ENCODE measurements at places on chromosomes 4 and X. TPM values are rescaled to one million over a fixed set of nuclear protein-coding genes. Genes with fewer than 3 reads are reported as not detected.

- no peak overlapping the region for H3K27ac ChIP-seq
- H3K27me3 ChIP-seq: peaks cover 17% of the 10 kb centered on the region
- no peaks in the 10 kb centered on the region for H3K4me1 ChIP-seq
- H3K4me3 ChIP-seq: no peak overlapping the region
Observed at GRCh38 chr4:83772685-83773084, 236.8 kb downstream of the GPAT3 start.

GRCh38 chr4:148618856-148619255 is 176.6 kb upstream of the NR3C2 start:
- H3K4me3 ChIP-seq: no peak overlapping the region
- no peaks in the 10 kb centered on the region for H3K36me3 ChIP-seq
- H3K4me1 ChIP-seq: no peaks in the 10 kb centered on the region

DNA sequence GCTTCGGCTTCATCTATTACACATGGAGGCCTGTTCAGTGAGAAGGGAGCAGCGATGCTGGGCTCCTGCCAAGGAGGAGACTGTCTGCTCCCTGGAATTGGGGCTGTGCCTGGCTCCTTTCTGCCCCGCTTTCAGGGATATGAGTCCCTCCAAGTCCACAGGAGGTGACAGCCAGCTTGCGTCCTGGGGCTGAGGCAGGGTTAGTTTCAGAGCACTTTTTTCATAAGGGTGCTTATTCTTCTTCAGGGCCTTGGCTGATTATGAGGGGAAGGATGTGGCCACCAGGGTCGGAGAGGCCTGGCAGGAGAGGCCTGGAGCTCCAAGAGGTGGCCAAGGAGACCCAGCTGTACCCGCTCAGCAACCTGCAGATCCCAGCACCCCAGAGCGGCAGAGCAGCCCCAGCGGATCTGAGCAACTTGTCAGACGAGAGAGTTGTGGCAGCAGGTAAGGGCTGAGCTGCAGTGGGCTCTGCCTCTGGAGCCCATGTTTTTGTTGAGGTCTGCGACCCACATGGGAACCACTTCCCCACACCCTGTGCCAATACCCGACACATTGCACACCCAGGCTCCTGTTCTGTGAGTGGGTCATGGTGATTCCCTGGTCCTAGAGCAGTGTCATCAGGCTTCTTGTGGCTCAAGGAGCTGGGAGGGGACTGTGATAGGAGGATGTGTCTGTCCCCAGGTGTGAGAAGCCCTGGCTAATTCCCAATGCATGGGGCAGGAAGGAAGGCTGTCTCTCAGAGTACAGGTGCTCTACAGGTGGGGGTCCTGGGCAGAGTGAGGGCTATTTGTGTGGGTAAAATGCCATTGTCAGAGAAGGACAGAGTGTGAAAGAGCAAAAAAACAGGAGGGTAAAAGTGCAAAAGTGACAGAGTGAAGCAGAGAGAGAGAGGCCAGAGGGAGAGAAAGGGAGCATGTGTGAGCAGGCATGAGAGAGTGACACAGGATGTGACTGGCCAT is 47.4 kb downstream of the ZNF185 start:
- DNase-seq: no peak
- H3K27ac ChIP-seq: no peak overlapping the region
- no peaks in the 10 kb centered on the region for H3K36me3 ChIP-seq
- H3K27me3 ChIP-seq: no peaks in the 10 kb centered on the region
- H3K4me1 ChIP-seq: peaks cover 5% of the 10 kb centered on the region

GRCh38 chr4:128349921-128350320 is 62.3 kb upstream of the PGRMC2 start:
- H3K4me3 ChIP-seq: no peak overlapping the region
- H3K27ac ChIP-seq: no peak overlapping the region
- no peaks in the 10 kb centered on the region for H3K27me3 ChIP-seq

DNA sequence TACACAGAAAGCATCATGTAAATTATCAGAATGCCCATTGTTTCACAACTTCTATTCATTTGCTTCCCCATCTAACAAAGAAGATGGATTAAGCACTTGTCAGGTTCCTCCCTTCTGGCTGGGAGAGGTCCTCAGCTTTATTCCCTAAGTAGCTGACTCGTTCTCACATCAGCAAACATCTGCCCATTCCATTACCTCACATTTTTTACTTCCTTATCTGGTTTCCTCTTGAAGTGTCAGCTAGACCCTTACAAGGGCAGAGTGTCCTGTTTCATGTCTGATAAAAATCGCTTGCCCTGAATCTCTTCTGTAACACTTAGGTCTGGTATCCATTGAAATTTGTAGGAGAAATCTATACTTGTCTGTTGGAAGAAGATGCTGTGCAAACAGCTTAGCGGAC is 34.7 kb downstream of the TMPRSS11A start:
- H3K4me1 ChIP-seq: peaks cover 4% of the 10 kb centered on the region
- H3K27ac ChIP-seq: no peak overlapping the region
- no peaks in the 10 kb centered on the region for H3K27me3 ChIP-seq
- no peaks in the 10 kb centered on the region for H3K36me3 ChIP-seq
- H3K4me3 ChIP-seq: no peak overlapping the region

- H3K36me3 ChIP-seq: no peaks in the 10 kb centered on the region
- no peaks in the 10 kb centered on the region for H3K27me3 ChIP-seq
- H3K4me1 ChIP-seq: peaks cover 15% of the 10 kb centered on the region
- DNase-seq: no peak
Observed at GRCh38 chr4:107740950-107741701, 21.1 kb upstream of the PAPSS1 start.

- H3K4me3 ChIP-seq: no peak overlapping the region
- no peaks in the 10 kb centered on the region for H3K4me1 ChIP-seq
Observed at GRCh38 chr4:133799717-133800315, 401.8 kb downstream of the PABPC4L start.

- peaks cover 7% of the 10 kb centered on the region for H3K4me1 ChIP-seq
- H3K27ac ChIP-seq: no peak overlapping the region
- DNase-seq: no peak
- H3K36me3 ChIP-seq: no peaks in the 10 kb centered on the region
- peaks cover 3% of the 10 kb centered on the region for H3K27me3 ChIP-seq
- no peak overlapping the region for H3K4me3 ChIP-seq
Observed at GRCh38 chr4:55177461-55177860, 52.1 kb upstream of the KDR start.

GRCh38 chrX:132965461-132965860 is 7.0 kb upstream of the HS6ST2 start:
- DNase-seq: no peak
- peaks cover 1% of the 10 kb centered on the region for H3K27me3 ChIP-seq
- H3K4me3 ChIP-seq: no peak overlapping the region
- no peak overlapping the region for H3K27ac ChIP-seq
- no peaks in the 10 kb centered on the region for H3K36me3 ChIP-seq

- peaks cover 2% of the 10 kb centered on the region for H3K27me3 ChIP-seq
- H3K4me1 ChIP-seq: no peaks in the 10 kb centered on the region
- no peaks in the 10 kb centered on the region for H3K36me3 ChIP-seq
- H3K4me3 ChIP-seq: no peak overlapping the region
- H3K27ac ChIP-seq: no peak overlapping the region
Observed at GRCh38 chr4:89254847-89255246, 52.8 kb downstream of the GPRIN3 start.

DNA sequence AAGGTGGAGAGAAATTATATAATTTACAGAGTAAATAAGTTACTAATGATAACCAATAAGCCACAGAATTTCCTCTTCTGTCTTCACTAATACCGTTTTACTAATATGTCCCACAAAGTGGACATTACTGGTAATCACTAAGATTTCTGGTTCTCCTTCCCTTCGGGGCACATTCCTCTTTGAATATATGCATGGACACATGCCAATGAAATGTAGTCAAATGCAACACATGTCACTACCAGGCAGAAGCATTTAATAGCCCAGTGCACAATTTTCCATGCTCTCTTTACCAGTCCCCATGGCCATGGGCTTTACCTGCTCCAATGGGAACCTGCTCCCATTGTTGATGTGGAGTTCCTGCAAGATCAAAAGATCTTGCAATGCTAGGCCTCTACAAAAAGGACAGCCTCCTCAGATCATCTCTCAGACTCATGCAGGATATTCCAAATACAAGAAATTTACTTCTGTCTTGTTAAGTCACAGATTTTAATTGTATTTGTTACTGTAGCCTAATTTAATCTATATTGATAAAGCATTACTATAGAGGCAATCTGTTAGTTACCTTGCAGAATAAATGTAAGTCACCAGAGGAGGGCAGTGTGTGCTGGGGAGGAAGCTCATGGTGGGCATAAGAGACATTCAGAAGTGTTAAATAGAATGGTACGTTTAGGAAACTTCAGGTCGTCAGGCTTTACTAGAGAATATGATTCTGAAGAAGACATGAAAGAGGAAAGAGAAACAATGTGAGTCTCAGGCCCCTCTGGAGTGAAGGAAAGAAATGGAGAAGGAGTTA is 37.1 kb upstream of the INPP4B start:
- H3K27ac ChIP-seq: no peak overlapping the region
- H3K36me3 ChIP-seq: no peaks in the 10 kb centered on the region
- DNase-seq: no peak
- H3K27me3 ChIP-seq: no peaks in the 10 kb centered on the region

DNA sequence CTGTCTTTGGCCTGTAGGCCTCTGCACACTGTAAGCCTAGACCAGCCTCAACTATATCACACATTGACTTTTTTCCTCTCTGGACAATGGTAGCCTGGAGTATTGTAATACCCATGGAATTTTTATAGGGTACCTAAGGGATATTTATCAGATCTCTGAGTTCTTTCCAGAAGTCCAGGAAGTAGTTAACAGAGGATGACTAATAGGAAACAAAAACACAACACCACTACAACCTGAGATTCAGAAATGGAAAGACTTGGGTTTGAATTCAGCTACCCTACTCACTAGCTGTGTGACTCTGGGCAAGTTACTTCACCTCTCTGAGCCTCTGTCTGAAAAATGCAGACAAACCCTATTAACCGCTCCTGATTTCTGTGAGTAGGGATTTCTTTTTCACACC is 7.7 kb upstream of the STX18 start:
- peaks cover 40% of the 10 kb centered on the region for H3K36me3 ChIP-seq
- H3K4me1 ChIP-seq: no peaks in the 10 kb centered on the region
- H3K27ac ChIP-seq: no peak overlapping the region
- no peak for DNase-seq

GRCh38 chrX:42420426-42420825 is 357.5 kb downstream of the PPP1R2C start:
- H3K4me1 ChIP-seq: no peaks in the 10 kb centered on the region
- no peaks in the 10 kb centered on the region for H3K36me3 ChIP-seq
- H3K27me3 ChIP-seq: no peaks in the 10 kb centered on the region
- H3K27ac ChIP-seq: no peak overlapping the region

- no peaks in the 10 kb centered on the region for H3K27me3 ChIP-seq
- DNase-seq: no peak
- H3K27ac ChIP-seq: no peak overlapping the region
- H3K4me1 ChIP-seq: no peaks in the 10 kb centered on the region
- H3K36me3 ChIP-seq: peaks cover 5% of the 10 kb centered on the region
Observed at GRCh38 chrX:150990910-150991309, 7.8 kb downstream of the HMGB3 start.

- peaks cover 5% of the 10 kb centered on the region for H3K4me1 ChIP-seq
- H3K27me3 ChIP-seq: no peaks in the 10 kb centered on the region
- H3K4me3 ChIP-seq: no peak overlapping the region
- no peak for DNase-seq
Observed at GRCh38 chrX:19795307-19795706, 92.1 kb downstream of the SH3KBP1 start.

The NEXMIF gene
- total RNA-seq: 1.1 TPM

The WWC2 gene
- 23.9 TPM for total RNA-seq

The STOX2 gene
- total RNA-seq: 16.6 TPM

The NDUFC1 gene
- 56.1 TPM for total RNA-seq

The FGF5 gene
- 0.75 TPM for total RNA-seq

The SLC49A3 gene
- total RNA-seq: 3.3 TPM

The KIAA1210 gene
- total RNA-seq: not detected

The CXCL10 gene
- 0.31 TPM for total RNA-seq

The HHIP gene
- total RNA-seq: 29.6 TPM

Measured in type B pancreatic cell (in vitro differentiated cells).